ENCODE measurements at places on chromosomes 2 and 18.

DNA sequence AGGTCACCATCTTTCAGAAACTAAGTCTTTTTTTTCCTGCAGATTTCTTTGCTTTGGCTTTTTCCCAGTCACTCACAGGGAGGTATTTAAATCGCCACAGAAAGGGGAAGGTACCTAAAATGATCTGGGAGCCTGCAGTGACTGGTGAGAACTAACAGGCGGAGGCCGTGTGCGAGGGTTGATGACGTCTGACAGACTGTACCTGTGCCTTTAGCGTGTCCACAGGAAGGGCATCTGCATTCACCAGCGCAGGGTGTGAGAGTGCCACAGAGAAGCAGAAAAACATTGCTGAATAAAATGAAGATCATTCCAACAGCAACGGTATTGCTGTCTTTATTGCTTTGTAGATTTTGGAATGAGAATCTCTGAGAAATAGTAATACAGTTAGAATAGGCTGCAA lies 5.7 kb downstream of the CTDP1 start:
- no peak for DNase-seq

DNA sequence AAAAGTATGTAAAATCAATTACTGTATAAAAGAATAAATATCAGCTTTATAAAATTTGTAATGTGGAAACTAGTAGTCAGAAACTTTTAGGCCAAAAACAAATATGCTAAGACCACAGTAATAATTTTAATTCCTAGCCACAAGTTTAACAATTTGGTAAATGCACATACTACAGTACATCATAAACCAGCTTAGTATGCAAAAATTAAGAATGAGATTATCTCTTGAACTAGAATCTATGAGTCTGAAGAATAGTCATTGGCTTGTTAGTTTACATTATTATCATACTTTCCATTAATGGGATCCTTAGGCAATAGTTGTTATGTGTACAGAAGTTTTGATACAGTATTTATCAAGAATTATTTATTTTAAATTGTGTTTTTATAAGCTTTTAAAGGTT lies 491.9 kb upstream of the FSIP2 start:
- DNase-seq, result no peak

DNA sequence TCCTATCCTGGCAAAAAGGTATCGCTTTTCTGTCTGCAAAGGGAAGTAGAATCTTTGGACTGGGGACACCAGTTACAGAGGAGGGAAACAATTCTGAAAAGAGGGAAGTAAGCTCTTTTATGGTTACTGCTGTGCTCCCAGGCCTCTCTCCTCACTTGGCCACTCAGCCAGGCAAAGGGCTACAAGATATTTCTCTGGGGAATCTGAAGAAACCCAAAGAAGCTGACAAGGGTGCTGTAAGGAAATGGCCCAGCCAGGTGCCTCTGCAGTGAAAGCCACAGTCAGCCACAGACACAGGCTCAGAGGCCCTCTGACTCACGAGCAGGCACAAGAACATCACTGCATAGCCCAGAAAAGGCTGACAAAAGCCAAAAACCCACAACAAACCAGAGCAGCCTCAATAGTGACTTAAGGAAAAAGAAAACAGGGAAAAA lies 5.8 kb downstream of the HDLBP start:
- DNase-seq, result peak; percentile 66

DNA sequence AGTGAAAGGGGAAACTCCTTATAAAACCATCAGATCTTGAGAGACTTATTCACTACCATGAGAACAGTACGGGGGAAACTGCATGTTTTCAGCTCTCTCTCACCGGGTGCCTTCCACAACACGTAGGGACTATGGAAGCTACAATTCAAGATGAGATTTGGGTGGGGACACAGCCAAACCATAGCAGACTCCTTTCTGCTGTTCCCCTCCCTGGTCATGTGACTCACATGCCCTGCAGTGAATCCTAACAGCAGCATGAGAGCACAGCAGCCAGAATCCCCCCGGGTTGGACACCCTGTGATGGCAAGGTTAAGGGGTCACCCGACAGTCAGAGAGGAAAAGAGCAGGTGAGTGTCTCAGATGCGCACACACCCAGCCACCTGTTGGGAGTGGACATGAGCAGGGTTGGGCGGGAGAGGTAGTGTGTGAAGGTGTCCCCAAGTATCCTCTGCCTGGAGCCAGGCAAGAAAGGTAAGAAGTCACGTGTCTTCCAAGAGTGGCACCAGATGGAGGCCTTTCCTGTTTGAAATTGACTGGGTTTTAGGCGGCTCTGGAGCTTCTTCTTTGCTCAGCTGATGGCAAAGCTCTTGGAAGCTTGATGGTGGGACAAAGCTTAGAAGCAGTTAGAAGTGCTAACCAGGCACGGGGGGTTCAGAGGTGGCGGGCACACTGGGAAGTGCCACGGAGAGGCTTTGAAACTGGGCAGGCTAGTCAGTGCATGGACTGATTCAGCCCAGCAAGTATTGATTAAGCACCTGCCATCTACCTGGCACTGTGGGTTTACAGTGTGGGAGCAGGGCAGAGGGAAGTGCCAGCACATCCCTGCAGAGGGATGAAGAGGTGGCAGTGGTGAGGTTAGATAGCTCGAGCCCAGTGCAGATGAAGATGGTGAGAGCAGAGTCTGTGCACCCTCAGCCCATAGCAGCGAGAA lies 68.7 kb downstream of the RHOB start:
- DNase-seq, result no peak

- no peak for DNase-seq
Observed at GRCh38 chr2:5908071-5908470, 215.9 kb downstream of the SOX11 start.

DNA sequence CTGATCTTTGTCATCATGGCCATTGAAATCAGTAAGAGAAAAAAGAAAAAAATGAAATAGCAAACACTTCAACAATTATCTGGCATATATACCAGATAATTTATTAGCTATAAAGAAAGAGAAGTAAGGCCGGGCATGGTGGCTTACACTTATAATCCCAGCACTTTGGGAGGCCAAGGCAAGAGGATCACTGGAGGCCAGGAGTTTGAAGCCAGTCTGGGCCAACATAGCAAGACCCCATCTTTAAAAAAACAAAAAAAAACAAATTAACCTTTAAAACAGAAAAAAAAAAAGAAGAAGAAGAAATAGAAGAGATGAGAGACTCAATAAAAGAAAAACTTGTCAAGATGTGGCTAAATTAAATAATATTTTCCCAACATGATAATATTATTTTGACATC lies 61.6 kb upstream of the TGIF1 start:
- DNase-seq, result no peak

DNA sequence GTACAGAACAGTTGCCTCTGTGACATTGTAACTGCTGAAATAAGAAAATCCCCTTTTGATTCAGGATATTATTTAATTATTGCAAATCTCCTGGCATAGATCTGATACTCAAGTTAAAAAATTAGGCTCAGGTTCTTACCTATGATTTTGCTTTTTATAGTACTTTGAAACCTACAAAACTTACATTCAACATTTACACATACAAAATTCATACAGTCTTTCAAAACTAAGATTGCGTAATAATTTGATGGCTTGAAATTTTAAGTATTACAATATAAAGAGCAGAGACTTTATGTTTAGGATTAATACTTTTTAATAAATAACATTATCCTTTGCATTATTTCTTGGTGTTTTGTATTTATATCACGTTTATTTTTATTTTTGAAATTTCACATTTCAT lies 291.1 kb downstream of the CCDC102B start:
- no peak for DNase-seq

- no peak for DNase-seq
Observed at GRCh38 chr2:197081294-197081693, 154.8 kb upstream of the PGAP1 start.

All from T-helper 2 cell treated with Interferon-gamma antibody and Interleukin-4, amounts not matched to agents 5 μg/mL and 100 μg/mL, for 36 hours (primary cell).